ENCODE measurements at places on chromosomes 3 and 15.

GRCh38 chr3:108018552-108018951, 72.3 kb downstream of the CD47 start:
- DNase-seq: no peak

GRCh38 chr15:81959196-81959595, 86.6 kb downstream of the MEX3B start:
- DNase-seq: no peak

DNA sequence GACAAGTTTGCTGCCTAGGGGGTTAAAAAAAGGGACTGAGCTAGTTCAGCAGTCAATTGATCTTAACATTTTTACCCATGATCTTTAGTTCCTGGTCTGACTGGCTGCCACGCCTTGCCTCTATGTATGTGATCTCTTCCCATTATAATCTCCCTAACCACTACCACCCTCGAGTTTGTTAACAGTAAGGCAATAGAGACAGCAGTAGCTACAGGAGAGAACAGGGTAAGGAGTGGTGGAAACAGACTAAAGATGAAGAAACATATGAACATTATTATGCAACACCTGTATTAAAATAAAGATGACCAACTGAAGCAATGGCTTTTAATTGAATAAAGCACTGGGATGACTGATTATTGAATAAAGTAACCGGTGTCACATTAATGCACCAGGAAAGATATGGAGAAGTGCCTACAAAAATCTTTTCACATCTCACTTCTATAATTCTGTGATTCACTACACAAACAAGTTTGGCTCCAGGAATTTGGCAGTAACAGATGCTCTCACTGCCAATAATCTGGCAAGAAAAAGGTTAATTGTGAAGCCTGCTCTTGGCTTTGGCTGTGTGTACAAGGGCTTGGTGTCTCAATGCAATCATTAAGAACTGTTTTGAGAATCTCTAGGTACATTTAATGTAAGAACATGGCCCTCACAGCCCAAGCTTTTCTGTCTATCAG, 95.7 kb downstream of the HHLA2 start:
- DNase-seq: no peak

GRCh38 chr15:48096355-48096786, 24.4 kb upstream of the SLC24A5 start:
- DNase-seq: no peak

GRCh38 chr3:52925405-52926313, 28.3 kb upstream of the STIMATE start:
- no peak for DNase-seq

- DNase-seq: no peak
Measured at GRCh38 chr3:104628185-104628789, 738.4 kb upstream of the ALCAM start.

GRCh38 chr3:167100200-167100599, 279.9 kb downstream of the ZBBX start:
- DNase-seq: no peak

DNA sequence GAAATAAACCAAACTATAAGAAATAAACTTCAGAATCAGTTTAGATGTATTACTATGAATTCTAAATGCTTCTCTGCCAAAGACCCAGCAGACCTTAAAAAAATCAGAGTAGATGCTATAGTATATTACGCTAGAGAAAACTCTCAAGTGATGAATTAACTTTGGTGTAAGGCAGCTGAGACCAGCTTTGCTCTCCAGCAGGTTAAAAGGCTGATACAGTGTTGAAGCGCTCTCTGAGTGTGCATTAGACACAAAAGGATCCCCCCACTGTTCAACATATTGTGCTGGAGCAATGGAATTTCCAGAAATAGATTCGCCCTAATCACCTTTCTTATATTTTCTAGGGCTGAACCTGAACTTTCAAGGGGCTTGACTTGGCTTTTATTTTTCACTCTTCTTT, 190.0 kb downstream of the EFHB start:
- no peak for DNase-seq

Data from stimulated activated CD8-positive, alpha-beta memory T cell treated with anti-CD3 and anti-CD28 coated beads, Interleukin-4, amount 100 ng/mL, for 24 hours (primary cell).